ENCODE measurements at places on chromosomes 11 and 22.

- DNase-seq = no peak
Measured at GRCh38 chr11:116540645-116541304, 232.0 kb downstream of the BUD13 start.

- DNase-seq = no peak
Measured at GRCh38 chr22:40215266-40215665, 37.5 kb downstream of the TNRC6B start.

DNA sequence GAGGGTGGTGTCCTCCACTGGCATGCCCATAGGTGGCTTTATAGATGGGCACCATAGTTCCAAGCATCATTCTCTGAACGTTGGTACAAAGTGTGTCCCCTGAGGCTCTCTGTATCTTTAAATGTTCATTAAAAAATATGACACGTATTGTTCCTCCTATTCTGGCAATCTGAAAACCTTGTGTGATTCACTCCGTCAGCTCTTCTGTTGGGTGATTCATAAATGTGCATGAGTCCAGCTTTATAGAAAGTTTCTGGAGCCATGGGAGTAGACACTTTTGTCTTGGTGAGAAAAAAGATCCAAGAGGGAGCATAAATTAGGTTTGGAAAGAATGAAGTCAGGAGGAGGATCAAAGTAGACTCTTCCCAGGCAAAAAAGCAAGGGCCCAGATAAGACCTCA, 728.8 kb downstream of the NELL1 start:
- DNase-seq = peak; percentile 31

GRCh38 chr11:44095506-44096359, at the start of gene EXT2:
EXT2 (plus strand) TSS chr11:44095678; CDS start chr11:44107713, 12,035 bp downstream.
- DNase-seq = peak; percentile 88

DNA sequence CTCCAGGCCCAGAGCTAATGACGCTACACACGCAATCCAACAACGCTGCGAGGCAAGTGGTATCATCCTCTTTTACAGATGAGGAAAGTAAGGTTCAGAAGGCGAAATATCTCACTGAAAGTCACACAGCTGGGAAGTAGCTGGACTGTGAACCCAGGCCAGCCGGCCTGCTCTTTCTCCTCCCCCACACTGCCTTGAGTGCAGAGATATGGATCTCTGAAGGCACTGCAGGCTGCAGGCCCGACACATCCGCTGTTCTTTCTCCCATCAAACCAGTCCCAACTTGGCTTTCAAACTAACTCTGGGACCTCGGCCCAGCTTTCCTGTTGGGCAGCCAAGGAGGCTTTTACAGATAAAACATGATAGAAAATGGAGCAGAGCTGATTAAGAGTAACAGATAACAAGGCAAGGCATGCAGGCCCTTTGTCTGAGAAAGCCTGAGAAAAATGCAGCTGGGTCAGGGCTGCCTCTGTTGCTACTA, 64.0 kb upstream of the PTPRJ start:
- DNase-seq = no peak

DNA sequence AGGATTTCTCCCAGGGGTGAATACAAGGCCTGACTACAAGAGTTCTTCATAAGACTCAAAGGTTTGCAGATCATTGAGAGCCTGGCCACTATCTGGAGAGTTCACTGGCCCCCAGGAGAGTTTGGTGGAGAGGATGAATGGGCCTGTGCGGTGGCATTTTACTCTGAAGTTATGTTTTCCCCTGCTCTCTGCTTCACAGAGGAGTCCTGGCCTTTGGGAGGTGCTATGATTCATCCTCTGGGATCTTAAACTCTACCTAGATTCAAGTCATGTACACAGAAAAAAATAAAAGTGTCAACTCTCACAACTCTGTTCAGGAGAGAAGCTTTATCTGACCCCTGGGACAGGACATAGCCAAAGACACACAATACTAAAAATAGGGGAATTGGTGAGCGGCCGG, 159.1 kb upstream of the CARD18 start:
- no peak for DNase-seq

- DNase-seq = no peak
Measured at GRCh38 chr11:61509043-61510029, 787 bp downstream of the LRRC10B start.

DNA sequence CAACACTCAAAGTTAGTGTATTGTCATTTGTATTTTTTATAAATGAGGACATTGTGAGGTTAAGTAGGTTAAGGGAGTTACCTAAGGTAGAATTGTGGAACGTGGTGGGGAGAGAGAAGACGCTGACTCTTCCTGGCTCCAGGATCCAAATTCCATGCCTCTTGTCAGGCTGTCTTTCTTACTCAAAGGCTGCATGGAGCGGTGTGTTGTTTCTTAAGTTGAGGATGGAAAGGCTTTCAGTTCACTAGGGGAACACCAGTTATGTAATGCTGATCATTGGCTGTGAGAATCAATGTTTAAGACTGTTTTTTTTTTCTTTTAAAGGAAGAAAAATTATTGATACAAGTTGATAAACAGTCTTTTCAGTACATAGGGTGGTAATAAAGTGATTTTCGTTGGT, 2.9 kb downstream of the UBE2L3 start:
- DNase-seq = no peak

DNA sequence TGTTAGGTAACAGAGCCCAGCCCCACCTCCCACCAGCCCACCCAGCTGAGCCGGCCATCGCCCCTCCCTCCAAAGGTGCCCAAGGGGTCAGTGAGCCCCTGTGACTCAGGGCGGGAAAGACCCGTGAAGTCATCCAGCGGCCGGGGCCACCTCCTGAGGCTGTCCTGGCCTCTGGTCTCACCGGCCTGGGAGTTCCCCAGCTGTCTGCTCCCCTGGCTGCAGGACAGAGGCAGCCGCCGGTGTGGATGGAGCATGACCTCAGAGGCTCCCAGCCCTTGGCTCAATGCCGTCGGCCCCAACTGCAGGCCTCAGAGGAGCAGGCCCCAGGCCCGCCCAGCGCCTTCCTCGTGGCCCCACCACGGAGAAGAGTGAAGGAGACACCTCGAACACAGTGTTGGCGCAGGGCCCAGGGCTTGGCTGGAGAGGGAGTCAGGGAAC, 28.7 kb downstream of the RPL3 start:
- no peak for DNase-seq

DNA sequence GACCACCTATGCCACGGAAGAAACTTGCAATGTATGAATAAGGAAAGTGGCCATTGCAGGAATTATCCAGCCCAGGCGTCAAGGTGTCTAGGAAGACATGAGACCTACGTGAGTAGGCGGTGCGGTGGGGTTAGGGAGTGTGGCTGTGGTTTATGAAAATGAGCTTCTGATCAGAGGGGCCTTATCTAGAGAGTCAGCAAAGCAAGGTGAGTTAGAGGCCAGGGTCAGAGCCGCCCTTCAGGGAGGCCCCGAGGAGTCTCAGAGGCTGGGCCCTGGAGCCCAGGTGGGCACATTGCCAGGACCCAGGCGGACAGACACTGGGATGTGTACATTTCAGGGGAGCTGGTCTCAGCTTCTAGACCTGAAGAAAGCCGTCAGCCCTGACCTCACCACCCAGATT, 13.8 kb upstream of the LINC01488 start:
- DNase-seq = no peak

DNA sequence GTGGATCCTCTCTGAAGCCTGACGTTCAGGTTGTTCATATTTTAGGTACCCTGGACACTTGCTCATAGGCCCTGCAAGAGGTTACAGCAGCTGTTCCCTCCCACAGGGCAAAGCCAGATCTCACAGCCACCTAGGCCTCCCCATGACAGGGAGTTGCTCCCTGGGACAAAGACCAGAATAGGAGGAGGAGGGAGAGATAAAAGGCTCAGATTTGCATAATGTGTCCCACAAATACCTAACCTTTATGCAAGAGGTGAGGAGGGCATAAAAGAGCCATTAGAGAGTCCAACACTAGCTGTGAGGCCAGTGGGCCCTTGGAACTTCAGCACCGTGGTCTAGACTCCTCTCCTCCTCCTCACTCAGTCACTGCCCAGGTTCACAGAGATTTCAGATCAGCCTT, 33.8 kb downstream of the ZNF280B start:
- no peak for DNase-seq

DNA sequence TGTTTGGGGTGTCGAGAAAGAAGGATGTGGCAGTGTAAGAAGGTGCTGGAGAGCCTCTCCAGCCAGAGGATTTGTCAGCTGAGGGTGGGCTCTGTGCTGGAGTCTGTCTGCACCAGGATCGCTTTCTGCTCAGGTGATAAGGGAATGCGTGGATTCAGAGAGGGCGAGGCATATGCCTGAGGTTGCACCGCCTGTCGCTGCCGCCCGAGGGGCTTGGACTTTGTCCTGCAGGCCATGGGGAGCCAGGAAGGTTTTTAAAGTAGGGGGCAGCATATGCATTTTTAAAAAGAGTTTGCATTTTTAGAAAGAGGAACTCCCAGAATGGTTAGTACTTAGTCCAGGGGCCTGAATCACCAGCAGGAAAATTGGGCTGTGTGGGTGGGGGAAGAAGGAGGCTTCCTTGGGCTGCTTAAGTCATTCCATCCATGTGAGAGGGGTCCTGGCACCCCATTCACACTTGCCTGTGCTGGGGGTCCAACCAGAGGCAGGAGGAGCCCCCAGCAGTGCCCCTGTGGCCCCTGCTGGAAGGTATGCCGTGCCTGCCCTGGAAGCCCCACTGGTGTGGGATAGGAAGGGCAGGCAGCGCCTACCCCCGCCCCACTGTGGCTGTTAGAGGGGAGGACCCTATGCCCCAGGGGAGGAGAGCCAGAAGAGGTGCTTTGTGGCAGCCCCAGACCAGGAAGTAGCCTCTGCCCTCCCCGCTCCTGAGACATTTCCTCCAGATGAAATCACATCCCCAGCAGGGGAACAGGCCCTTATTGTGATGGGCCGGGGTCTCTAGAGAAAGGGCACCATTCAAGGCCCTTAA, 35.8 kb upstream of the MYRF start:
- DNase-seq = no peak

GRCh38 chr11:61194169-61194671, 9.1 kb upstream of the PGA3 start:
- DNase-seq = no peak

DNA sequence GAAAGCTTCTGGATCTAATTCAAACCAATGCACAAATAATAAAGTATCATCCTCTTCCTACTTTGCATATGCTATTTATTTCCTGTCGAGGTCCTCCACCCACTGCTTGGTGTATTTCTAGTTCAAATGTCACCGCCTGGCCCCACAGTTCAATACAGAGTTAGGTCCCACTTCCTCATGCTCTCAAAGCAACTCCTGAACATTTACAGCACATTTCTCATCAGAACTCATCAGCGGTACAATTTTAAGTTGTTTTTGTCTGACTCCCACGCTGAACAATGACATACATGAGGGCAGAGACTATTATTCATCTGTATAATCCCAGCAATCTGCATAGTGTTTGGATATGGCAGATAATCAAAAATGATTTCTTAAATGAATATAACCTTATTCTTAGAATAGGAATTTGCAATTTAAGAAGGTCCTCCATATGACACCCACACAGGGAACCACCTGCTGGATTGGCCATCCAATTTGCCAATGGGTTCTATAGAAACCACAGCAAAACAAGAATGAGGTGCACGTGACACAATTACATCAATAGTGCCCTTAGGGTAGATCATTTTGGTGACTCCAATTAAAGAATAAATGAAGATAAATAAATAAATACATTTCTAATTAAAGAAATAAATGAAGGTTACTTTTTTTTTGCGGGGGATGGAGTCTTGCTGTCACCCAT, 54.2 kb downstream of the SLC25A17 start:
- DNase-seq = no peak

DNA sequence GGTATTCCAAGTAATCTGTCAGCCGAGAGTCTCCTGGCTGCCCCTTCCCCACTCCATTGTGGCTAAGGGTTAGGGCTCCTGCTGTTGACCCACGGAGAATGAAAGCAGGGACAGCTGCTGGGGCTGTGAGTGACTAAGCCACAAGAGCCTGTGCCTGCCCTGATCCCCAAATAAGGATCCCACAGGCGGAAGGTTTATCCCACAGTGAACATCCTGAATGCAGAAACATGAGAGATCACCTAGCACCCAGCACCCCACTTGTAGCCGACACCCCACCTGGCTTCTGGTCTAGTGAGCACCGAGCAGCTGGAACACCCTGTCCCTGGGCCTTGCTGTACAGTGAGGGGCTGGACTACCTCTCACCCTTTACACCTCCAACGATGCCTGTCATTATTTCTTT, 117.7 kb upstream of the LMO1 start:
- DNase-seq = no peak

- peak; percentile 91 for DNase-seq
Measured at GRCh38 chr22:29842740-29843139, 4.7 kb upstream of the ASCC2 start.
